ENCODE measurements at places on chromosomes 3 and 15. TPM values are rescaled to one million over a fixed set of nuclear protein-coding genes. Genes with fewer than 3 reads are reported as not detected.

The CAND2 gene
- total RNA-seq = 308 TPM

The HESX1 gene
- 0.85 TPM for total RNA-seq

The ECE2 gene
- not detected for total RNA-seq

The CRABP1 gene
- total RNA-seq = not detected

The CHP1 gene
- 250 TPM for total RNA-seq

The TRPM1 gene
- not detected for total RNA-seq

The ZIC1 gene
- 5.2 TPM for total RNA-seq

The MRAS gene
- 67.3 TPM for total RNA-seq

- no peaks in the 10 kb centered on the region for H3K36me3 ChIP-seq
- no peak overlapping the region for H3K4me3 ChIP-seq
- no peaks in the 10 kb centered on the region for H3K27me3 ChIP-seq
- no peak overlapping the region for H3K27ac ChIP-seq
- no peaks in the 10 kb centered on the region for H3K4me1 ChIP-seq
Measured at GRCh38 chr3:191781044-191781443, 320.1 kb downstream of the PYDC2 start.

- H3K27ac ChIP-seq = peak overlapping the region; percentile 57
- no peaks in the 10 kb centered on the region for H3K36me3 ChIP-seq
- H3K4me1 ChIP-seq = peaks cover 21% of the 10 kb centered on the region
- no peak overlapping the region for H3K4me3 ChIP-seq
- H3K27me3 ChIP-seq = no peaks in the 10 kb centered on the region
- DNase-seq = no peak
Measured at GRCh38 chr3:43389388-43390254, 103.3 kb downstream of the SNRK start.

DNA sequence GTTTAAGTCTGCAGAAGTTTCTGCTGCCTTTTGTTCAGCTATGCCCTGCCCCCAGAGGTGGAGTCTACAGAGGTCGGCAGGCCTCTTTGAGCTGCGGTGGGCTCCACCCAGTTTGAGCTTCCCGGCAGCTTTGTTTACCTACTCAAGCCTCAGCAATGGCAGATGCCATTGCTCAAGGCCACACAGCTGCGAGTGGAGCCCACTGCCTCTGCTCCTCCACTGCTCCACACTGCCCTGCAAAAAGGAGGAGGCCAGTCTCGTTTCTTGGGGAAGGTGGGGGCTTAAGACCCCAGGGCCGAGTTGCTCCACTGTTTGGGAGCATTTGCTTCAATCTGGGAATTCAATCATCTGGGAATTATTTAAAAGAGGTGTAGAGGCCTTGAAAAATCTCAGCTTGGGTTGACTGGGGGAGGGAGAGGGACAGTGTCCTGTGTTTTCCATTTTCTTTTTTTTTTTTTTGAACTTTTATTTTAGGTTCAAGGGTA, 144.6 kb upstream of the MEF2A start:
- no peak overlapping the region for H3K4me3 ChIP-seq
- no peak overlapping the region for H3K27ac ChIP-seq
- no peaks in the 10 kb centered on the region for H3K36me3 ChIP-seq
- H3K4me1 ChIP-seq = peaks cover 12% of the 10 kb centered on the region

DNA sequence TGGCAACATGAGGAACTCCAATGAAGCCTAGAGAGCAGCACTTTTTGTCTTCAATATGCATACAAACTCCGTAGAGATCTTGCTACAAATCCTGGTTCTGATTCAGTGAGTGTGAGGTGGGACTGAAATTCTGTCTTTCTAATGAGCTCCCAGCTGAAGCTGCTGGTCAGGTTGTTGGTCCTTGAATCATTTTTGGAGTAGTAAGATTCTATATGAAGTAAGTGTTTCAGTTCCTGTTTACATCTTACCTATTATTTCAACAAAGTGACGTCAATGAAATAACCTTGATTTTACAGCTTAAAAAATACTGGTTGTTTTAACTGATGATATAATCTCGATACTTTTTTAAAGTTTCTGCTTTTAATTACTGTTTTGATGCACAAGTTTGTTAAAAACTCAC, 33.9 kb downstream of the SHQ1 start:
- H3K27me3 ChIP-seq = no peaks in the 10 kb centered on the region
- H3K4me3 ChIP-seq = no peak overlapping the region

- no peak overlapping the region for H3K4me3 ChIP-seq
- H3K27me3 ChIP-seq = no peaks in the 10 kb centered on the region
- H3K36me3 ChIP-seq = no peaks in the 10 kb centered on the region
- peak; percentile 78 for DNase-seq
Measured at GRCh38 chr3:100124201-100124761, 10.0 kb upstream of the FILIP1L start.

DNA sequence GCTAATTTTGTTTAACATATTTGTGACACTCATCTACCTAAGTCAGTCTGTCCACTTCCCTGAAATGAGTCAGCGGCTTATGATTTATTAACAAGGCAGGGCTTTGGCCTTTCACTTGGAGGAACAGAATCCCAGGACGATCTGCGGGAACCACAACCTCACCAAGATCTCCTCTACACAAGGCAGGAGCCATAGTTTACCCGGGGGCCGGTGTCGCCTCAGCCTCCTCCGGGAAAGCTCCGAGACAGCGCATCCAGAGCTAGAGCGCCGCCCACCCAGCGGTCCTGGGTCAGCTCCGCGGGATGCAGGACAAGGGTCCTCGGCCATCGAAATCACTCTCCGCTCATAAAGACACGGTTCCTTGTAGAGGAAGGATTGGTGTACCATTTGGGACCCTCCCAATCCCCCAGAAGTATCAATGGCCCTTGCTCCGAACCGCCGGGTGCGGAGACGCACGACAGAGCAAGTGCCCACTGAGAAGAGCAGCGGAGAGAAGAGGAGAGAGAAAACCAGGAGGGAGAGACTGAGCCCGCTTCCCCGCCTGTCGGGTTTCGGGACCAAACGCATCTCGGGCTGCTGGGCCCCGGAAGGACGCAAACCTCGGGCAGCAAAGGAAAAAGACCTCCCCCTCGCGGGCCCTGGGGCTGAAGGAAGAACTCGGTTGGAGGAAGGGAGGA, 13.1 kb upstream of the ALCAM start:
- no peak overlapping the region for H3K4me3 ChIP-seq
- H3K4me1 ChIP-seq = no peaks in the 10 kb centered on the region
- DNase-seq = no peak
- H3K36me3 ChIP-seq = no peaks in the 10 kb centered on the region
- no peaks in the 10 kb centered on the region for H3K27me3 ChIP-seq

DNA sequence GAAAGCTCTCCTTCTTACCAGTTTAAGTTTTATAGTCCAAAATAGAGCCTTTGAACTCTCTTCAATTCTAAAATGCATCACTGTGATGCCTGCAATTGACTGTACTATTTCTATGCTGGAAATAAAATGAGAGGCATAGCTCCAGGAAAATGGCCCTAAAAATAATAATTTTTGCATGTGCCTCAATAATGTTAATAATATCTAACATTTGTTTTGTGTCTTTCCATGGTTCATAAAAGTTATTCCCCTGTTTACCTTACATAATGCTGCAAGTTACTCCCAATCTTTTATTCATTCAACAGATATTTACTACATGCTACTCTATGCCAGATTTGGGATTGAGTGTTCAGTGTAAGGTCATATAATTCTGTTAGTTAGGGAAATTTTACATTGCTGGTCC, 574.0 kb downstream of the RBMS3 start:
- DNase-seq = no peak
- no peaks in the 10 kb centered on the region for H3K27me3 ChIP-seq
- no peaks in the 10 kb centered on the region for H3K36me3 ChIP-seq
- H3K4me3 ChIP-seq = no peak overlapping the region

DNA sequence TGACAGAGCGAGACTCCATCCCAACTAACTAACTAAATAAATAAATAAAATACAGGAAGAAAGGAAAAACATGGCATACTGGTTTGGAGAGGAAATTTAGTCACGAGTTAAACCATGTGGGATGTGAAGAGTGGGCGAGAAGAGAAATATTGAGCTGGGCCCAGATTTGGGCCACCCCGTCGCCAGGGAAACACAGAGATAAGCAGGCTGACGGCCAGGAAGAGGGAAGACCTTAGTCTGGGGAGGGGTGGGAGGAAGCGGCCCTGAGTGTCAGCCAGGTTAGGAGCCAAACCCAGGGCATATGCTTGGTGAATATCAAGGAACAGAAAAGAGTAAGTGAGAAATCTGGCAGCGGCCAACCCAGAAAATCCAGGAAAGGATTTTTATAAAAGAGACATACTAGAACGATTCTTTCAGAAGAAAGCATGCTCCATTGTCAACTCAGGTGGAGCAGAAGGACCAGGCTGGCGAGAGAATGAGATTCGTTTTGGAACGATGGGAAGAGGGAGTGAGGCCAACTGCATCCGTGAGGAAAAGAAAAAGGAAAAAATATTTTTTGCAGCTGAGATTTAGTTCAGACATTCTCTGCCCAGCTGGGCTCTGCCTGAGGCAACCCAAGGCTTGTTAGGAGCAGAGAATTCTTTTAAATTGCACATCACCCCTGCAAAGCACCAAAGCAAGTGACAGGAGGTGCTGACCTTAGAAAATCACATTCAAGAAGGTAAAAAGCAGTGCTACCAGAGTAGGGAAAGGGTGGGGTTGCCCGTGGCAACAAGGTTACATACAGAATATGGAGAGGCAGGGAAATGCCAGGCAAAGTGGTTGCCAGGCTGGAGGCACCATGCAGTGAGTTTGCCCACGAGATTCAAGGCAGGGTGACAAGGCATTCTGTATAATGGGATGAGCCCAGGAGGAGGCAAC, 59.3 kb upstream of the RAD18 start:
- no peaks in the 10 kb centered on the region for H3K27me3 ChIP-seq
- H3K4me3 ChIP-seq = no peak overlapping the region
- H3K4me1 ChIP-seq = peaks cover 2% of the 10 kb centered on the region
- no peak overlapping the region for H3K27ac ChIP-seq
- DNase-seq = no peak

DNA sequence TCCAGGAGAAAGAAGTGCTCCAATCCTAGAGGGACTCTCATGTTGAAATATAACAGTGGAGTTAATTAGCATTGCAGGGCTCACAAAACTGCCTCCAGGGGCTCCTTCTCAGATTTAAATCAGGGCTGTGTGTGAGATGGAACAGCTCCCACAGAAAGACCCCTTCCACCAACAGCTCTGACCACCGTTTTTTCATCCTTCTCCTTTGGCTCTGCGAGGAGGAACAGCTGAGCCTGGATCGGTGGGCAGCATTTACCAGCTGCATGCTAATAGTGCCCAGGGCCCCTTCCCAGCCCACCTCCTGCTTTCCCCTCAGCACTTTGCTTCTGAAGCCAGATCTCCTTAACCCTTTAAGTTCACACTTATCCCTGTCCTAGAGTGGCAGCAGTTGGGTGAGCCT, 119.2 kb upstream of the UBE2E1 start:
- peaks cover 10% of the 10 kb centered on the region for H3K4me1 ChIP-seq
- no peak for DNase-seq
- H3K4me3 ChIP-seq = no peak overlapping the region
- H3K36me3 ChIP-seq = no peaks in the 10 kb centered on the region
- peak overlapping the region; percentile 76 for H3K27ac ChIP-seq
- H3K27me3 ChIP-seq = no peaks in the 10 kb centered on the region

- H3K4me1 ChIP-seq = no peaks in the 10 kb centered on the region
- no peak overlapping the region for H3K27ac ChIP-seq
- DNase-seq = no peak
- no peaks in the 10 kb centered on the region for H3K36me3 ChIP-seq
Measured at GRCh38 chr3:158420654-158421396, 150.2 kb upstream of the MLF1 start.

- H3K4me3 ChIP-seq = no peak overlapping the region
- no peaks in the 10 kb centered on the region for H3K36me3 ChIP-seq
- H3K27ac ChIP-seq = no peak overlapping the region
- no peaks in the 10 kb centered on the region for H3K4me1 ChIP-seq
Measured at GRCh38 chr3:182729903-182730674, 63.2 kb upstream of the ATP11B start.

DNA sequence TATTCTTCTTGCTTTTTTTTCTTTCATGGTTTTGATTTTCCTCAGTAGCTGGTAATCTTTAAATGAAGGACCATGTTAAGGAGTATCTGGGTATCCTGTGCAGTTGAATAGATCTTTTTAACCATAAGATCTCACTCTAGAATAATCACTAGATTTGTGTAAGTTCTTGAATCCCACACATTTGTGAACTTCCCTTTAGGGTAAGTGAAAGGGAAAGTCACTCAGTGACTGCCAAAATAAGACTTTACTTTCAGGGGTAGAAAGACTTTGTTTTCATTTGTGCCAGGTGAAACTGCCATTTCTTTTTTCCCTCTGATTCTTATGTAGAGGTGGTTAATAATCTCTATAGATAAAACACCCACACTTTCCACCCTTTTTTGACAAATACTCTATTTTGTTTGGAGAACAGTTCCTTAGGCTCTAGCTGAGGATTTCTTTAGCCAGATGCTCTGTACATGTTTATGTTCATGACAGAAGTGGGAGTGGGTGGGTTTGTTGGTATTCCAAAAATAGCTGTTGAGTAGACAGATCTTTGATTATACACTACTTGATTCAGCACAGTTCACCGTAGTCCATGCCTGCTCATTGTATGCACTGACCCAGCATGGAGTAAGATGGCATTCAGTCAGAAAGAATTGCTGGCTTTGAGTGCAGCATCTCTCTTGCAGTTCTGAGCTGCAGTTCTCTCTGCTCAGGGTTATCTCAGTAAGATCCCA, 28.5 kb downstream of the LRRC49 start:
- H3K27me3 ChIP-seq = no peaks in the 10 kb centered on the region
- no peaks in the 10 kb centered on the region for H3K36me3 ChIP-seq
- H3K4me3 ChIP-seq = no peak overlapping the region
- H3K4me1 ChIP-seq = no peaks in the 10 kb centered on the region

DNA sequence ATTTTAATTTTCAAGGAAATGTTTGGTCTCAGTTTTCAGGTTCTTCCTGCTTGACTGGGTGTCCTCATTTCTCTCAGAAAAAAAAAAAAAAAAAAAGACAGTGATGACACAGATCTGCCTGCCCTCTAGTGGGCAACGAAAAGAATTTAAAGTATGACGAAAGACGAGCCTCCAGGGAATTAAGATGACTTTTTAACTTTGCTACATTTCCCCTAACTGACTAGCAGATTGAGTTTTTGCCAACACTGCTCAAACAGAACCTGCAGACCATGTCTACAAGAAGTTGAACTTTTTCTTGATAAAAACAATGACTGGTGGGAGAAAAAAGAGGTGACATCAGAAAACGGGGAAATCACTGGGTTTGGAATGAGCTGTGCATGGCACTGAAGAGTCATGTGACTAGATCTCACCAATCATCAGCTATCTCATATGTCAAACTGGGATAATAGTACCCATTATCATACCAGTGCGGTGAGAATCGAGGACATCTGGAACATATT, 40.8 kb downstream of the EOMES start:
- H3K4me1 ChIP-seq = no peaks in the 10 kb centered on the region
- no peaks in the 10 kb centered on the region for H3K36me3 ChIP-seq
- no peaks in the 10 kb centered on the region for H3K27me3 ChIP-seq
- DNase-seq = no peak
- no peak overlapping the region for H3K4me3 ChIP-seq

GRCh38 chr3:64073158-64073761, 50.0 kb upstream of the PSMD6 start:
- no peaks in the 10 kb centered on the region for H3K36me3 ChIP-seq
- no peaks in the 10 kb centered on the region for H3K27me3 ChIP-seq
- no peak overlapping the region for H3K4me3 ChIP-seq
- no peak for DNase-seq
- no peaks in the 10 kb centered on the region for H3K4me1 ChIP-seq
- H3K27ac ChIP-seq = no peak overlapping the region

All from gastrocnemius medialis (tissue), 4 donors.